Large intestine (tissue), 12 donors: ENCODE measurements at places on chromosomes 12 and 14.
A peak's percentile ranks its signal among the peaks of the same experiment; 100 is the strongest.

DNA sequence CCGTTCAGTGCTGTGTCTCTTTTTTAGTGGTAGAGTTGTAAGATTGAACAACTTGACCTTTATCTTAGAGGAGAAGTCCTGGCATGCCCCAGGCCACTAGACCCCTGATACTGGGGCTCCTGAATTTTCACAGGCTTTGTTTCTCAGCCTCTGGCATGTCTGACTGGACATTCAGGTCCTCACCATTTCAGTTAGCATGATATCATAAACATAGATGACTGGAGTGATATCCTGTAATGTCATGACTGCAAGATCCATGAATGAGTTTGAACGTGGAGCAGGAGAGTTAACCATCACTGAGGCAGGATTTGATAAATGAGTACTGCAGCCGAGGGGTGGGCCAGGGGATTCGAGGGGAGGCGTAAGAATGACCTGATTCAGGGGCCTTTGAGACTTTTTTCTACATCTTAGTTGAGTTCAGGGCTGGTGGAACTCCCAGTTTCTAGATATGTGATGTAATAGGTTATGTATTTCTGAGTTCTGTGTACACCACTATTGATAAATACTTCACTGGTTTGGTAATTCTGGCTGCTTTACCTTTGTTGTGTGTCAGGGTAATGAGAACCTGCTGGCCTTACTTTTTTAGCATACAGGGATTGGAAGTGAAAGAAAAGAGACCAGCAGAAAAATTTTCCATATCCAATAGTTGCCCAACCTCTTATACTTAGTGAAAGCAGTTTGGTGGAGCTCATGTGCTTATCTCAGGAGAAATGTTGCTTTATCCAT is 217.0 kb downstream of the SYNE2 start:
- no peak for DNase-seq

GRCh38 chr12:113391145-113391544 is 12.5 kb downstream of the SDS start:
- no peak for DNase-seq

DNA sequence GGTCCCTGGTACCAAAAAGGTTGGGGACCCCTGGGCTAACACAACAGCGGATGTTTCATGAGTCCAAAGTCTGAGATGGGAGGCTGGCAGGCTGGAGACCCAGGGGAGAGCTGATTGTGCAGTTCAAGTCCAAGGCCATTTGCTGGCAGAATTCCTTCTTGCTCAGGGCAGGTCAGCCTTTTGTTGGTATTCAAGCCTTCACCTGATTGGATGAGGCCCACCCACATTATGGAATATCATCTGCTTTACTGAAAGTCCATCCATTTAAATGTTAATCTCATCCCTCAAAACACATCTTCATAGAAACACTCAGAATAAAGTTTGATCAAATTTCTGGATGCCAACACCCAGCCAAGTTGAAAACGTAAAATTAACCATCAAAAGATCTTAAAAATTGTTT is 52.9 kb downstream of the GSC start:
- DNase-seq, result no peak

DNA sequence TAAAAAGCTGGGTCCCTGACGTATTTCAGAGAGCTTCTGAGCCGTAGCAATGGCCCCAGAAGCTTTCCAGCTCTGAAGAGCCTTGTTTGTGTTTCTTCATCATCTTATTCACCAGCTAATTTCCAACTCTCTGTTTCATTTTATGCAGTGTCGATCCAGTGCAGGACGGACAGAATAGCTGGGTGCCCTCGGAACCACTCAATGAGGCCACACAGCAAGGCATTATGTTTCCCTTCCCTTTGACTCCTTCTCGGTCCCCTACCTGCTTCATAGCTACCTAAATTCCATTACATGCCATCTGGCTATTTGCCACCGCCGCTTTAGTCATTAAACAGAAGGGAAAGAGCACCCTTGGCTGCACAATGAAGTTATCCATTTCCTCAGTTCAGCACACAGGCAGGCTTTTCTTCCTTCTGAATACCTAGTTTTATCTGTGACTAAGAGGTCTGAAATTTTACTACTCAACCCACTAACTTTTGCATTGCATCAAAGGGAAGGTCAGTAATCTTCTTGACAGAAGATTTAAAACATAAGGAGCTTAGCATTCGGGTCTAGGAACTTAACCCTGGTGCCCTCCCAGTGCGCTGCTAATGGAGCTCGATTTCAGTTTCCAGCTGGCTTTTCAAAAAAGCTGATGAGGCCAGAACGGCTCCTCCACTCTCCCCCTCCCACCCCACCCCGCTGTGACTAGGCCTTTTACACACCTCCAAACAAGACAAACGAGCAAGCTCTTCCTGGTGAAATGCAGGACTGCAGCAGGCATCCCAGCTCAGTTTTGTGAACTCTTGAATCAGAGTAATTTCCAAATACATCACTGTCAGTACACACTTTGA is 176.8 kb downstream of the GXYLT1 start:
- DNase-seq, result no peak

- no peak for DNase-seq
These were observed 49.8 kb upstream of the CDKN3 start for GRCh38 chr14:54347044-54347443.

GRCh38 chr12:132189378-132190011 is 45.2 kb downstream of the NOC4L start:
- peak; percentile 97 for DNase-seq

GRCh38 chr14:53531730-53532129 is 378.6 kb upstream of the DDHD1 start:
- no peak for DNase-seq
